SK-N-SH treated with all-trans-retinoic acid at 6 μM for 48 hours (cell line): ENCODE measurements at places on chromosomes 11 and 22.

DNA sequence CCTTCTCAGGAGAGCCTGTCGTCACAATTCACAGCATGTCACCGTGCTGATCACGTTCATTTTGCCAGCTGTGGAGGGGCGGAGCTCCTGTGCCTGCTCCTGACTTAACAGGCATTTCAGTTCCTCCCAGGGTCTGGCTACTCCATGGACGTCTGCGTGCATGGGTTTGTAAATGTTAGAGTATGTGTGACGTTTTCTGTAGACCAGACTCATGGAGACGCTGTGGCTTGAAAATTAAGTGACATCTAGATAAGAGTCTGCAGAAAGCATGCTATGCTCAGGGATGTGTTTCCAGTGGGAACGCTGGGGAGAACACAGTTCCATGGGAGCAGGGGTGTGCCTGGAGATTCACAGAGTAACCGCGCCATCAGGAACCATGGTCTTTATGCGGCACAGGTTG lies 804.0 kb downstream of the TBC1D22A start:
- no peak for ATAC-seq

- no peak for ATAC-seq
These were observed 1.5 kb upstream of the APOBEC3A start for GRCh38 chr22:38955926-38956325.

- no peak for ATAC-seq
These were observed 171.9 kb downstream of the GRIA4 start for GRCh38 chr11:105781807-105782206.

GRCh38 chr22:45554040-45554406 lies 51.3 kb downstream of the FBLN1 start:
- ATAC-seq, result peak; percentile 38

DNA sequence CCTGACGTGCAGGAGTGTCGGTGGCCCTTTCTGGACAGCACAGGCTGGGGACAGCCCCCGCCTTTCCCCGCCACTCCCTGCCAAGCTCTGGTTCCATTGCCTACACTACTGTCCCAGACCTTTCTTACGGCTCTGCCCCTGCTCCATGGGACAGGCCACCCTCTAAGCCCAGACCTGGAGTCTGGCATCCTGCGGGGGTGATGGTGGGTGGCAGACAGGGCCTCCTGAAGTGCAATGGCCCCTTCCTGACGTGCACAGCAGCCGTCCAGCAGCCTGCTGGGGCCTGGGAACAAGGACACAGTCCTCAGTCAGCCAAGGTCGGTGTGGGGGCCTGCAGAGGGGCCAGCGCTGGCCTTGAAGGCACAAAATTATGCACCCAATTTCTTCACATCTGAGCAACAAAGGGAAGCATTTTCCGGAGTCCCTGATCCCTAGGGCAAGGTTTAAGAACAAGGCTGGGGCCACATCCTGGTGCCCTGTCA lies 79.7 kb upstream of the KCNQ1OT1 start:
- peak; percentile 20; the same call in 2 of the 3 replicates for ATAC-seq

DNA sequence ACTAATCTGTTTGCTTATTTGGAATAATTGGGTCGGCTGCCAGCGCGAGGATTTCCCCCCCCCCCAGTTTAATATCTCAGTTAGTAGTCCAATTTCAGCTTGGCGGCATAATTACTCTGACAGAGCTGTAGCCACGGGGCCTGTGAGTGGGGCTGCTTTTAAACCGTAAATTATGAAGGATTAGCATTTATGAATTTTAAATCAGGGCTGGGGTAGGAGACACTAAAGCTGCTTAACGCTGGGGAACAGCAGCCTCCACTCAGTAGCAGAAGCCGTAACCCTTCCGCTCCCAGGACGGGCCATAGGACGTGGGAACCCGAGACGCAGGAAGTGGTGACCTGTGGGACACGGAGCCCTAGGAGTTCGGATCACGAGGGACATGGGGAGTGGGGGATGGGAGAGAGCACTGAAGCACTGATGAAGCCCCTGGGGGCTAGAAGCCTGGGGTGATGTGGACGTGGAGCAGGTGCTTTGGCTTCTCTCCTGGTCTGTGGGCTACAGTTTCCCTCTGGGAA lies 66.2 kb upstream of the LMO1 start:
- ATAC-seq, result no peak

- no peak for ATAC-seq
These were observed 1.2 kb upstream of the MIOX start for GRCh38 chr22:50485221-50486131.

DNA sequence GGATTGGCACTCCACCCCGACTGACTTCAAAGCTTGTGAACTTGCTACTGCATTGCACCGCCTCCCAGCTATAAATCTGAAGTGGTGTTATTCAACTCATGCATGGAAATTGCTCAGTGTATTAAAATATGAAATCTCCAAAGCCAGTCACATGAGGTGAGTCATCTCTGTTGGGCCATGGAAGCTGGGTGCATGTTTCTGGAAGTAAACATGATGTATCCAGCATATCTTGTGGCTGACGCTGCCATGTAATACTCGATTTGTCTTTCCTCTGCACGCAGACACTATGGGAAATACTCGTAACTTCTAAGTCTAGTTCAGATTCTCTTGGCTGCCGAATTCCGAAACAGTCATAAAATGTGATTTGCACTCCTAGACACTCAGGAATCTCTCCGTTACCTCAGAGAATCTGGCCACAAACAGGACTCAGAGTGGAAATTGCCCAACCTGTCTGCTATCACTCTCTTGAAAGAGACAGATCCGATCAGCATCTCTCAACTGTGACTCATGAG lies 154.9 kb upstream of the MPPED2 start:
- ATAC-seq, result no peak

DNA sequence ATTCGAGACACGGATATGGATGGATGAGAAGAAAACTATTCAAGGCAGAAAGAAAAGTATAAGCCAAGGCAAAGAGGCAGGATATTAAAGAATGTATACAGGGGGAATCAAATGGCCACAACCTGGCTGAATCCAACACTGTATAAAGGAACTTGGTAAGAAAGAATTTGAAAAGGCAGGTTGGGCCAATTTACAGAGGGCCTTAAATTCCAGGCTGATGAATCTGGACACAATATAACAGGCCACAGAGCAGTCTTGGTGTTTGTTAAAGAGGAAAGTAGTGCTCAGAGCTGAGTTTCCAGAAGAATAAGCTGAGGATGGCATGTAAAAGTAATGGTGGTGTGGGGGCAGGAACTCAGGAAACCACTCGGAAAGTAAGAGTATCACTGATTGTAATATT lies 72.3 kb upstream of the POU2AF2 start:
- no peak for ATAC-seq

DNA sequence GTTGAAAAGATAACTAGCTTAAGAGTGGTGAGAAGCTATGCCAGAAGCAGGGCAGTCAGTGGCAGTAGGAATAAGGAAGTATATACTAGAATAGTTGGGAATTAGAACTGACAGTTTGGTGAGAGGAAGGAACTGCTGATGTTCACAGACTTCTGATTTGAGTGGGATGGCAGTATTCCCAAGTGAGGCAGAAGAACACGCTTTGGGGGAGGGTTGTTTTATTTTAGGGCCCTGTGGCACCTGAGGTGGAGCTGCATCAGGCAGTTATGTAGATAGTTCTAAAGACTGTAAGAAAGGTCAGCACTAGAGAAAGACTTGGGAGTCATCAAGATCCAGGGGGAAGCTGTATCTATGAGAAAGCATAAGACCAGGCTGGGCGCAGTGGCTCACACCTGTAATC lies 66.3 kb upstream of the TNRC6B start:
- no peak for ATAC-seq

GRCh38 chr11:7263842-7264241 lies 12.1 kb downstream of the SYT9 start:
- no peak for ATAC-seq

GRCh38 chr22:46104881-46105493 lies 45.3 kb upstream of the PPARA start:
- ATAC-seq, result peak; percentile 0; the same call in 1 of the 3 replicates

DNA sequence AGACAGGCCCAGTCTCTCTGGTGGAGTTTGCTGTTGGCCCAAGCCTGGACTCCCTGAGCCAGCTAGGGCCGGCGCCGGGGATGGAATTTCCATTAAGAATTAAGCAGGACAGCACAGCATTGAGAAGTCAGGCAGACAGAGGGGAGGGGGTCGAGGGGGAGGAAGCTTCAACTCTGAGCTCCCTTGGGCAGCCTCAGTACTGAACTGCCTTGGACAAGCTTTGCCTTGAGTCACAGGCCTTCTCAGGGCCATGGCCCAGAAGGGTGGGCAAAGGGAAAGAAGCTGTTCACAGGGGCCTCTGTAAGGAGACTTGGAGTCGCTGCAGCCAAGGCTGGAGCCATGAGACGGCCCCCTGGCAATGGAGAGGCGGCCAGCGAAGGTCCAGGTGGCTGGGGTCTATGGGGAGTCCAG lies 2.6 kb upstream of the INSC start:
- no peak for ATAC-seq

DNA sequence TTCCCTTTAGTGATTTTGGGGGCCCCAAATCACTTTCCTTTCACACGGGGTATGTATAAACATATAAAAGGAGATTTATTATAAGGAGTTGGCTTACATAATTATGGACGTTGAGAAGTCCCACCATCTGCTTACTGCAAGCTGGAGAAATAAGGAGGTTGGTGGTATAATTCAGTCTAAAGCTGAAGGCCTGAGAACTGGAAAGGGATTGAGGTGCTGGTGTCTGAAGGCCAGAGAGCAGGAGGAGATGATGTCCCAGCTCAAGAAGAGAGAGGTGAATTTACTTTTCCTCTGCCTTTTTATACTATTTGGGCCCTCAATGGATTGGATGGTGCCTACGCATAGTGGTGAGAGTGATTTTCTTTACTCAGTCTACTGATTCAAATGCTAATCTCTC lies 1.3 kb upstream of the ZNF202 start:
- ATAC-seq, result no peak

- ATAC-seq, result no peak
These were observed 2.7 kb downstream of the SIK3 start for GRCh38 chr11:117095284-117096161.

- ATAC-seq, result no peak; the same call in 2 of the 3 replicates
These were observed 14.7 kb downstream of the LAYN start for GRCh38 chr11:111555255-111555654.

DNA sequence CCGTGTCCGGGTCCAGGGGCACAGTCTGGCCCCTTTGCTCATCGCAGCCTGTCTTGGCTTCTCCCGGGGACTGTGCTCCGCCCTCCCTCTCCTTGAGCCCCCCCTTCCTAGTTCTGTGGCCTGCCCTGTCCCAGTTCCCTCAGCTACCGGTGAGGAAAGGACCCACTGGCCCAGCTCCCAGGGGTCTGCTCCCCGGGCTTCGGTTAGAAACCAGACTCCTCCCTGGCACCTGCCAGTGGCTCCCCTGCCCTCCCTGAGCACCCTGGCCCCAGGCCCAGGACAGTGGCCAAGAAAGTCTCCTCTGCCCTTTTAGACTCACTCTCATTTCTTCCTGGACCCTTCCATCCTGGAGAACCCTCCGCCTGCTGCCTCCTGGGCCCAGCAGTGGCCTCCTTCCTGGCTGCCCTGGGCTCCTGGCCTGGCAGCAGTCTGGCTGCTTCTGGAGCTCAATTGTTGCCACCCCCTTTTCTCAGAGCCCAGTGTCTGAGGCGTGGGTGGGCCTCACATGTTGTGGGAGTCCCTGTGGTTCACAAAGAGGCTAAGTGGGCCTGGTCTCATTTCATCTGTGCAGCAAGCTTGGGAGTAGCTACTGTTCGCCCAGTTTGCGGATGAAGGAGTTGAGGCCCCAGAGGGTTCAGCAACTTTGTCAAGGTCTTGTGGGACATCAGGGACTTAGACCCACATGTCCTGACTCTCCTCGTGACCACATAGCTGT lies 12.6 kb downstream of the PRDM11 start:
- ATAC-seq, result no peak

GRCh38 chr11:46063138-46063537 lies 58.1 kb downstream of the PHF21A start:
- no peak for ATAC-seq

DNA sequence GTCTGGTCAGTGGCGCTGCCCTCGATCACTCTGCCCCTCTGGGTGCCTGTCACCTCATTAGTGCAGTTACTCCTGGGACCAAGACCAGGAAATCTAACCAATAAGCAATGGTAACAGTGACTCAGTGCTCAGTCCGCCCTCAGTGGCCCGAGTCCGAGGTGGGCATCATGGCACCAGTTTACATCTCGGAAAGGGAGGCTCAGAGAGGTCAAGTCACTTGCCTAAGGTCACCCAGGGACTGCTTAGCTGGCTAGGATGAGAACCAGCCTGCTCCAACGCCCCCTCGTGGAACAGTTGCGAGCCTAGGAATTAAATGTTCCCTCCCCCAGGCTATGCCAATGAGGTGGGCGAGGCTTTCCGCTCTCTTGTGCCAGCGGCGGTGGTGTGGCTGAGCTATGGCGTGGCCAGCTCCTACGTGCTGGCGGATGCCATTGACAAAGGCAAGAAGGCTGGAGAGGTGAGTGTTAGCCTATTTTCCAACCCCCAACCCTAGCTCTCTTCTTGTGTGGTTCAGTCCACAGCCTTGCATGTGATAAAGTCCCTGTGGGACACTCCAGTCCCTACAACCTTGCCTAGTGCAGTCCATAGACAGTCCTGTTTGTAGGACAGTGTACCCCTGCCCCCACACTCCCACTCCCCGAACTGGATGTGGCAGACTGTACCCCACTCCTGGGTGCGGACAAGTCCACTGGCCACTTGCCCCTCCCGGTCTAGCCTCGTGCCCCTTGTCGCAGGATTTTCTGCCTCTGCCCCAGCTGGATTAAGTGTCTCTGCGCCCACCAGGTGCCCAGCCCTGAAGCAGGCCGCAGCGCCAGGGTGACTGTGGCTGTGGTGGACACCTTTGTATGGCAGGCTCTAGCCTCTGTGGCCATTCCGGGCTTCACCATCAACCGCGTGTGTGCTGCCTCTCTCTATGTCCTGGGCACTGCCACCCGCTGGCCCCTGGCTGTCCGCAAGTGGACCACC lies 1.1 kb downstream of the MTFP1 start:
- peak; percentile 39 for ATAC-seq

GRCh38 chr11:79019975-79020374 lies 420.9 kb downstream of the TENM4 start:
- no peak for ATAC-seq

GRCh38 chr11:84524422-84525051 lies 1102.6 kb downstream of the DLG2 start:
- peak; percentile 69 for ATAC-seq

DNA sequence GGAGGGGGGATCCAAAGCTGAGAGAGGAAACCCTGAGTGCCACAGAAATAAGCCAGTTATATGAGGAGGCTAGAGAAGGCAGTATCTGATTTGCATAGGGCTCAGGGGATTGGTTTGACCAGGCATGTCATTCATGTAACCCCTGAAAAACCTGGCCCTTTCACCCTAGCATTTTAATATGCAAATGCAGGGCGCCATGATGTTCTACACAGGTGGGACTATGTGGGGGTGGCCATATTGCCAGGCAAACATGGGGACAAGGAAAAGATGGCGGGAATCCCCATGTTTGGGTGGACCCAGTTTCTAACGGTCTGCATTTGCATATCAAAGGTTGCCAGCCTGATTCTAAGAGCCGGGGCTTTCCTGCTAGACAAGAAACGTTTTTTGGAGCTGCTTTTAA lies 27.2 kb downstream of the CSF2RB start:
- ATAC-seq, result no peak

- ATAC-seq, result no peak
These were observed 15.2 kb upstream of the BBOX1 start for GRCh38 chr11:27025312-27025955.

GRCh38 chr11:46210133-46210636 lies 67.3 kb upstream of the CREB3L1 start:
- ATAC-seq, result peak; percentile 56; the same call in 2 of the 3 replicates
